ENCODE measurements at places on chromosomes 7 and 10.

DNA sequence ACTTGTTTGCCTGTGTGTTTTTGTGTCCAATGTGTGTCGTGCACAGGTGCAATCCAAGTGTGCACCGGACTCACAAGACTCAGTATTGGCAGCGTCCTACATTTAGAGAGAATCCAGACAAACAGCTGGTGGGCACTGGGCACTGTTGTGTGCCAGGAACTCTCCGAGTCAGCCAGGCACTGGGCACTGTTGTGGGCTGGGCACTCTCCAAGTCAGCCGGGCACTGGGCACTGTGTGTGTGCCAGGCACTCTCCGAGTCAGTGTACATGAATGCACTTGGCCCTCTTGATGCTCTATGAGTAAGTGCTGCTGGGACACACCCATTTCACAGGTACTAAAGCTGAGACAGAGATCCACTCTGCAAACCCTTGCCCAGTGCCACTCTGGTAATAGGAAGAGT, 303.5 kb downstream of the PTPRN2 start:
- no peak for DNase-seq

- no peak for DNase-seq
These were observed 101.3 kb downstream of the TWIST1 start for GRCh38 chr7:19016140-19016539.

DNA sequence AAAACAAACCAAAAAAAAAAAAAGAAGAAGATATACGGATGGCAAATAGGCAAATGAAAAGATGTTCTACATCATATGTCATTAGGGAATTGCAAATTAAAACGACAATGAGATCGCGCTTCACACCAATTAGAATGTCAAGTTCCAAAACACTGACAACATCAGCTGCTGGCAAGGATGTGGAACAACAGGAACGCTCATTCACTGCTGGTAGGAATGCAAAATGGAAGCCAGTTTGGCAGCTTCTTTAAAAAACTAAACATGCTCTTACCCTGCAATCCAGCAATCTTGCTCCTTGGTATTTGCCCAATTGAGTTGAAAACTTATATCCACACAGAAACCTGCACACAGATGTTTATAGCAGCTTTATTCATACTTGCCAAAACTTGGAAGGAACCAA, 34.8 kb downstream of the CALML5 start:
- no peak for DNase-seq

- no peak for DNase-seq
These were observed 24.5 kb upstream of the ABLIM1 start for GRCh38 chr10:114682532-114682931.

DNA sequence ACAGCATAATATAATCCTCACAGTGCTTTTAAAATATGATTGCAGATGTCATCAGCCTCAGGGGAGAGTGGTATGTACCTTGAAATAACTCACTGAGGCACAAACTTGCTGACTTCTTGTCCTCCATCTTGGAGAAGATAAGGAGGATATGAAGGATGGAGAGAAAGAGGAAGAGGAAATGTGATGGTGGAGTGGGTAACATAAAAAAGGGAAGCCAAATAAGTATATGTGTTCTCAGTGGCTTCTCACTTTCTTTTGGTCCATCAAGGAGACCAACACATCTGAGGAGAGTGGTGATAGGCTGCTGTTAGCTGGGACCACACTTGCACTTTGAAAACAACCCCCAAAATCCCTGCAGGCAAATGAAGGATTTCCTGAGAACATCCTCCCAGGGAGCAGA, 21.6 kb upstream of the ZNF37A start:
- no peak for DNase-seq

GRCh38 chr10:63720072-63720537, 198.9 kb downstream of the REEP3 start:
- no peak for DNase-seq

DNA sequence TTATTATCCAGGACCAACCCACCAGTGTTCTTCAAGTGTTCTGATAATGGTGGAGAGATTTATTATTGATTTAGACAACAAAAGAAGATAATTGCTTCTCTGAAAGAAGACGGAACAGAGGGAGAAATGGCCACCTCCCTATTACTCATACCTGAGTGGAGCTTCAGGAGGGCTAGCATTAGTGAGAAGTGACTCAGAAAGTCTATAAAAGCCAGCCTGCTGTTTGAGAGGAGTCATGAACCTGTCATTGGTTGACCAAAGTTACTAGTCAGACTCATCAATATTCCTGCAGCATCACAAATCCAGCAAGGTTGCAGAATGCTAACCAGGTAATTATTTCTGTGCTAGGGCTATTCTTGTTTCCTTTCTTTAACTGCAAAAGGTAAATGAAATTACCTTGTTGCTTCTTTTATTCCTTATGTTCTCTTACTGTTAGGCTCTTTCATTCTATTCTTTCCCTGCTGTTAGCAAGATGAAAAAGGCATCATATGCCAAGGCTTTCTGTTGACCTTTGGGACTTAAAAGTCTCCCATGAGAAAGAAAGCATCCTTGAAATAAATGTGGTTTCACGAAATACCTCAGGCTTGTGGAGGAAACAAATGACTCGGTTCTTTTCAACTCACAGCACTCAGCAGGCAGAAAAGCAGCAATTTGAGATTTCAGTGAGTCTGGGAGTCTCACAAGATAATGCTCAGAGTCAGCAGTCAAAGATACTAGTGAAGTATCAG, 256.4 kb upstream of the PHYHIPL start:
- DNase-seq, result no peak

- no peak for DNase-seq
These were observed 410.0 kb upstream of the SEMA3D start for GRCh38 chr7:85596827-85597226.

GRCh38 chr7:312424-312823, 22.5 kb downstream of the FOXL3 start:
- no peak for DNase-seq

- DNase-seq, result no peak
These were observed 18.3 kb downstream of the CLEC2L start for GRCh38 chr7:139541600-139542307.

DNA sequence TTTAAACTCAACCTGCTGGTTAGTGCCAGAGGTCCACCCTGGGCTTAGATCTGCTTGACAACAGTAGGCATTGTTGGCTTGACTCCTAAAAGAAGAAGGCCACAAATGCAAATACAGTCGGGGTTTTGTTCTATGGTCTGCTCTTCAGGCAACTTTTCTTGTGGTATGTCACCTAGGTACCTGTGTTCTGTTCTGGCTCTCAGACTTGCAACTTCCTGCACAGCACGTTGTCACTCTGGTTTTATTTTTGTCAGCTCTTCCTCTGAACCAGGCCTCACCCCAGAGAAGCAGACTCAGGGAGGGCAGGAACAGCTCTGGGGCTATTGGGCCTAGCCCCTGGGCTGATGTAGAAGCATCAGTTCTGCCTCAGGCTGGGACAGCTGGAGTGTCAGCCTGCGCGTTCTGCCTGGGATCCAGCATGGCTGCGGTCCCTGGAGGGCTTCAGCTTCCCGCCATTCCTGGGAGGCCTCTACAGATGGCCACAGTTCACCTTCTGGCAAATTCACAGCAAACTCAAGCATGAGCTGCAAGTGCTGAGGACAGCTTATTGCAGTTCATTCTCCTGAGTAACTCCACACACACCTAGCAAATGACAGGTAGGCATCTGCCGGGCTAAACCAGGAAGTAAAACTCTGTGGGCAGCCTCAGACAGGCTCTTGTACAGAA, 11.0 kb upstream of the PDCD4 start:
- DNase-seq, result no peak

DNA sequence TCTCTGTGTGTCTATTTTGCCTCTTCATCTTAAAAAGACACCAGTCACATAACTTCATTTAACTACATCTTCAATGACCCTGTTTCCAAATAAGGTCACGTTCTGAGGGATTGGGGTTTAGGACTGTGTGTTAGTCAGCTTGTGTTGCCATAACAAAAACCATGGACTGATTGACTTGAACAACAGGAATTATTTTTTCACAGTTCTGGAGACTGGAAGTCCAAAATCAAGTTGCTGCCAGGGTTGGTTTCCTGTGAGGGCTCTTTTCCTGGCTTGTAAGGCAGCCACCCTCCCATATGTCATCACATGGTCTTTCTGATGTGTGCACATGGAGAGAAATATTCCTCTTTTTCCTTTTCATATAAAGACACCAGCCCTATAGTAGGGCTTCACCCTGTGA, 55.3 kb downstream of the REEP3 start:
- no peak for DNase-seq

DNA sequence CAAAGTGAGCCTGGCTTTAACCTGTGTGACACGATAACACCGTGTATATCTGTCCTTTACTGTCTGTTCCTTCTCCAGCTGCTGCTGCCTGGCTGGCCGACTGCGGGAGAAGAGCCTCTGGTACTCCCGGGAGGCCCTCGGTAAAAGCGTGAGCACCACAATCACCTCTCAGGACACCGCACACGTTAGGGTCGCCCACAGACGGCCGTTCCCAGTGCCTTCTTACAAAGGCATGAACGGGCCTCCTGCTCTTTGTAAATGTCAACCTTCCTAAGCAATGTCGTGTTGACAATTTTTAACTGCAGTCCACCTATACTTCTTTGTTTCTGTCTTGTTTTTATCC, 177.6 kb downstream of the DIP2C start:
- no peak for DNase-seq

DNA sequence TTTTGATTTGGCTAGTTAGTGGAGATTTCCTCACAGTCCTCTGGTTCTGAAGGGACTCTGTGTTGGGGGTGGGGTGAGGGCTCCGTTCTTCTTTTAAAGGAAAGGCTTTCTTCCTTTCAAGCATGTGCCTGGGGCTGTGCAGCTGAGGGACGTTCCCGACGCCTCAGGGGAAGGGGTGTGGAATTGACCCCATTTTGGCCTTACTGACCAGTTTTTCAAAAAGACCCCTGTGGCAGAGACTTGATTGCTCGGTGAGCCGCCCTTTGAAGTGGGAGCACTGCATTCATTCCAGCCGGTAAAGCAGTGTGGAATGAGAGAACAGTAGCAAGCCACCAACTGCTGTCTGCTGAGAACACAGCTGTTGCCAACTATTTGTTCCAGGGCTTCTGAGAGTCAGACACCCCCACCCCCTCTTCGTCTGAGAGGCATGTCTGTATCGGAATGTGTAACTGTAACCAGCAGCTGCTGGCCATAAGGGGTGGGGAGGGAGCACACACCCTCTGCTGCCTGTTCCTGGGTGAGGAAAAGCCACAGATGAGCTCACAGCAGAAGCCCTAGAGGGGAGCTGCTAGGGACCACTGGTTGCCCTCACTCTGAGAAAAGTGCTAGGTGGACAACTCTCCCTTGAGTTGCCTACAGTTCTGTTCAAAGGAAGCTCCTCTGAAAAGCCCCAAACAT, 33.2 kb downstream of the WBP1L start:
- no peak for DNase-seq

DNA sequence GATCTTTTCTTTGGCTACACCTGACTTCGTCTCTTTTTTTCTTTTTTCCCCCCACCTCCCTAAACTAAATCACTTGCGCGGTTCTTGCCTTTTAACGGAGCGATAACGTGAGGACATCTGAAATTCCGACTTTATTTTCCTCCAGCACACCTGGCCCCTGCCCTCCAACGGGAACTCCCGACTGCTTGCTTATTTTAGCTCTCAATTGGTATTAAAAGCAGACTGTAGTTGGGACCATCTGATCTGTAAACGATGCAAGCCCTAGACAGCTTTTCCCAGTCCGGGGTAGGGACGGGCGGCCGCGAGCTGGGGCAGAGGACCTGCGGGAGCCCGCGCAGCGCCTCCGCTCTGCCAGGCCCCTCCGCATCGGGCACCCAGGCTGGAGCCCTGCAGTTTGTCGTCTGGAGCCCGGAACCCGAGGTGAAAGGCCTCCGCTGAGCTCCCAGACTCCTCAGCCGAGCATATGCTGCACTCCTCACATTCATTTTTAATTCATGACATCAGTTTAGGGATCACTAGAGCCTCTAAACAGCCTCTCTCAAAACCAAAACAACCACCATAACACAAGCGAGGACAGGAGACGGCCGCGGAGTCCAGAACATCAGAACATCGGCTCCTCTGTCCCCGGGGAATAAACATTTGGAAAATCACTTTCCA, 10.0 kb upstream of the EMX2 start:
- no peak for DNase-seq

All from GM12892 (cell line).